ENCODE measurements at places on chromosomes 6 and 20.

DNA sequence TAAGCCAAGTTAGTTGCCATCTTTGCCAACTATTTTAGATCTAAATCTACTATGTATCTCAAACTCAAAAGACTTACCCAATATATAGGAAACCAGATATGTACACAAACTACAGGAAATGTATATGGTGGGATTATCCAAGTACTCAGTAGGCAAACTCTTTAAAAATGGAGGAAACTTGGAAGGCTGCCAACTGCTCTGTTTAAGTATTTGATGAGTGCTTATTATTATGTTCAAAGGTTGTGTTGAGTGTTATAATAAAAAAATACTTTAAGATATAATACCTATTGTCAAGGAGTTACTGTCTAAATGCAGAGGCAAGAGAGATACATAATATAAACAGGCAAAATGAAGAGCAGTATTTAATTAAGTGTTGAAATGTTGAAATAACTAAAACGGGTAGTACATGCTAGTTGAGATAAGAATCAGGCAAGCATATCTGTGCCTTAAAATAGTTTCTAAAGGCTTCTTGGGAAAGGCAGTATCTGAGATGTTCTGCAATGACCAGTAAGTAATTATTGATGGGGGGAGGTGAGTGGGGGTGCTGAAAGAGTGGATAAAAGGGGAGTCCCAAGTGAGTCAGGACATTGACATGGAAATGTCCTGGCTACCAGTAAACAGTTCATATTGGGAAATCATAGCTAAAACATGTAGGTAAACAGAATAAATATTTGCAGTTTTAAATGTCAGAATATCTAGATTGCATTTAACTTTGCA is 6.5 kb upstream of the DST start:
- H3K27ac ChIP-seq, result no peak overlapping the region
- H3K27me3 ChIP-seq, result no peaks in the 10 kb centered on the region
- H3K4me1 ChIP-seq, result peaks cover 5% of the 10 kb centered on the region
- H3K4me3 ChIP-seq, result no peak overlapping the region
- DNase-seq, result no peak

GRCh38 chr20:63319164-63320040 is 26.4 kb downstream of the COL20A1 start:
- H3K27ac ChIP-seq, result no peak overlapping the region
- peaks cover 26% of the 10 kb centered on the region for H3K27me3 ChIP-seq
- H3K4me1 ChIP-seq, result peaks cover 2% of the 10 kb centered on the region

DNA sequence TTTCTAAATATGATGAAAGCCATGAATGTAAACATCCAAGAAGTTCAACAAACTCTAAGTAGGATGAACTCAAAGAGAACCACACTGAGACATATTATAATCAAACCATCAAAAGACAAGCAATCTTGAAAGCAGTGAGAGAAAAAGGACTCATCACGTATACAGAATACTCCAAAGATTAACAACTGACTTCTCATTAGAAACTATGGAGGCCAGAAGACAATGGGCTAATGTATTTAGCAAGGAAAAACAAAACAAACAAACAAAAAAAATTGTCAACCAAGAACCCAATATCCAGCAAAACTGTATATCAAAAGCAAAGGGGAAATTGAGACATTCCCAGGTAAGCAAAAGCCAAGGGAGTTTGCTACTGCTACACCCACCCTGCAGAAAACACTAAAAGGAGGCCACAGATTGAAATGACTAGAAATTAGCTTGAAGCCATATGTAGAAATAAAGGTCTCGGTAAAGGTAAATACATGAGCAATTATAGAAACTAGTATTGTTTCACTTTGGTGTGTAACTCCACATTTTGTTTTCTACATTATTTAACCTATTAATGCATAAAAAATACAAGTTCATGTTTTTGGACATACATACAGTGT is 301.1 kb upstream of the QKI start:
- no peak overlapping the region for H3K27ac ChIP-seq
- H3K27me3 ChIP-seq, result no peaks in the 10 kb centered on the region
- H3K4me3 ChIP-seq, result no peak overlapping the region
- no peaks in the 10 kb centered on the region for H3K4me1 ChIP-seq
- DNase-seq, result no peak

DNA sequence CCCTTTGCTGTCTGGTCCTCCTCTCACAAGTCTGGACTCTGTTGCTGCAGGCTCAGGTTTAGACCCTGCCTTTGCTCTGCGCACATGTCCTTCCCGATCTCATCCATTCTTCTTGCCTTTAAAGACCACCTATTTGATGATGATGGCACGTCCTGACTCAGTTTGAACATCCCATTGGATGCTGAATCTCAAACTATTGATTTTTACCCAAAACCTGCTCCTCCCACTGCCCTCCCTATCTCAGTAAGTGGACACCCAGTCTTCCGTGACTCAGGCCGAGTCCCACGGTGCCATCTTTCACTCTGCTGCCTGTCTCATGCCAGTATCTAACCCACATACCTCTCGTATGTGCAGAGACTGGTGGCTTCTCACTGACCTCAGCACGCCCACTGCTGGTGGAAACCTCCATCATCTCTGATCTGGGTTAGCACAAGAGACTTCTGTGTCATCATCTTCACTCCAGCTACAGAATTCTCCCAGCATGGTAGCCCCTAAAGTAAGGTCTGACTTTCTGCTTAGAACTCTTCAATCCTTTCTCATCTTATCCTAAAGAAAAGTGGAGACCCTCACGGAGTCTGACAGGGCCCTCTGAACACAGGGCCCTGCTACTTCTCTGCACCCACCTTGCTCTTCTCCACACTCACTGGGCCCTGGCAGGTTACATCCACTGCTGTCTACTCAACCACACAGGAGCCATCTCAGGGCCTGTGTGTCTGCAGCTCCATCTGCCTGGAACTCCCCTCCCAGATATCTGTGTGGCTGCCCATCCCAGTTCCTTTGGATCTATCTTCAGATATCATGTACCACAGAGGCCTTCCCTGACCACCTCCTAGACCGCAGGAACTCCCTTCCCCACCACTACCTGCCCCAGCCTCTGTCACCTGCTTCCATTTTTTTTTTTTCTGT is 387.1 kb upstream of the AGPAT4 start:
- no peaks in the 10 kb centered on the region for H3K36me3 ChIP-seq
- no peaks in the 10 kb centered on the region for H3K4me1 ChIP-seq
- H3K27ac ChIP-seq, result no peak overlapping the region
- H3K27me3 ChIP-seq, result no peaks in the 10 kb centered on the region
- no peak overlapping the region for H3K4me3 ChIP-seq
- no peak for DNase-seq

DNA sequence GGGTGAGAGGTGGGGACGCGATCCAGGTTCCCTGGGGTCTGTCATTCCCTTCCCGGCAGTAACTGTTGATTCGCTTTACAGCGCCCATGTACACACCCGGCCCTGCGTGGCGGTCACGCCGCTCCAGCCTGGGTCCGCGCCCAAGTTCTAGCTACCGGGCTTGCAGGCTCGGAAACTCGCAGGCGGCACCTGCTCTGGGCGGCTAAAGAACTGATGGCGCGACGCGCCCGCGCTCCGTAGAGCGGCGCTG is 1.4 kb upstream of the POU3F2 start:
- H3K27ac ChIP-seq, result no peak overlapping the region
- H3K4me3 ChIP-seq, result peak overlapping the region; percentile 92
- peaks cover 22% of the 10 kb centered on the region for H3K4me1 ChIP-seq
- H3K27me3 ChIP-seq, result peaks cover 5% of the 10 kb centered on the region

GRCh38 chr6:56199956-56200355 is 47.4 kb downstream of the COL21A1 start:
- no peak overlapping the region for H3K4me3 ChIP-seq
- no peak overlapping the region for H3K27ac ChIP-seq
- H3K36me3 ChIP-seq, result no peaks in the 10 kb centered on the region
- no peaks in the 10 kb centered on the region for H3K4me1 ChIP-seq

Data from neuronal stem cell (in vitro differentiated cells).